ENCODE measurements at places on chromosomes 2 and 18. TPM values are rescaled to one million over a fixed set of nuclear protein-coding genes. Genes with fewer than 3 reads are reported as not detected.

The CLEC4F gene
- total RNA-seq, result not detected

DNA sequence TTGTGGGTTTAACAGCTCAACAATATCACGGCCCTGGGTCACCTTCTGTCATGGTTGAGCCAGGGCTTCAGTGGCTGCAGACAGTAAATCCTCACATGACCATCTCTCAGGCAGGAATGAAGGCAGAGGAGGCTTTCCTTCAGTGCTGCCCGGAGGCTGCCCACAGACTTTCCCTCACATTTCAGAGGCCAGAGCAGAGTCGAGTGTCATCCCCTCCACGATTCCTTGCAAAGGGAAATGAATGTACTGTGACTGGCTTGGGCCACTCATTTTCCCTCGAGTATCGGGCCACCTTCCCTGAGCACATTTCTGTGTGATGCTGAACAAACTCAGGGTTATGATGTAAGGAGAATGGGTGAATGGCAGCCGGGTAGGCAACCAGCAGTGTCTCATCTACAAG, 10.0 kb upstream of the REEP1 start:
- DNase-seq, result no peak
- H3K27me3 ChIP-seq, result peaks cover 30% of the 10 kb centered on the region
- no peaks in the 10 kb centered on the region for H3K36me3 ChIP-seq
- no peaks in the 10 kb centered on the region for H3K4me1 ChIP-seq
- no peak overlapping the region for H3K27ac ChIP-seq

DNA sequence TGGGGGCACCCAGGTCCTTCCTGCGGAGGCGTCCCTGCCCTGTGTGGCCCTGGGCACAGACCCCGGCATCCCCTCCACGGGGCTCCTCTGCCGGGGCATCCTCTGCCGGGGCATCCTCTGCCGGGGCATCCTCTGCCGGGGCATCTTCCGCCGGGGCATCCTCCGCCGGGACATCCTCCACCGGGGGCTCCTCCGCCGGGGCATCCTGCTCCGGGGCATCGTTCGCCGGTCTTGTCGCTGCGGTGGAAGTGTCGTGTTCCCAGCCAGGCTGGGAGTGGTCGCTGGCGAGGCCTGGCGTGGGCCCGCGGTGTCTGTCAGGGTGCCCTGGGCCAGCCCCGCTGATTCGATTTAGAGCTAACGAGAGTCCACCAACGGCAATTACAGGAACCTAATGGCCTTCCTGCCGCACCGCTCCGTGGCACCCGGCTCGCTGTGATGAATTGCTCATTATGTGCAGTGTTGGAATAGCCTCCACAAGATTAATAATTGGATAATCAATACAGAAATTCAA, 115.1 kb downstream of the NFATC1 start:
- H3K36me3 ChIP-seq, result peaks cover 53% of the 10 kb centered on the region
- H3K27me3 ChIP-seq, result no peaks in the 10 kb centered on the region
- no peak for DNase-seq
- H3K4me1 ChIP-seq, result peaks cover 26% of the 10 kb centered on the region

GRCh38 chr2:141341444-141341843, 789.4 kb downstream of the LRP1B start:
- H3K36me3 ChIP-seq, result no peaks in the 10 kb centered on the region
- H3K4me1 ChIP-seq, result no peaks in the 10 kb centered on the region
- DNase-seq, result no peak
- H3K4me3 ChIP-seq, result no peak overlapping the region

DNA sequence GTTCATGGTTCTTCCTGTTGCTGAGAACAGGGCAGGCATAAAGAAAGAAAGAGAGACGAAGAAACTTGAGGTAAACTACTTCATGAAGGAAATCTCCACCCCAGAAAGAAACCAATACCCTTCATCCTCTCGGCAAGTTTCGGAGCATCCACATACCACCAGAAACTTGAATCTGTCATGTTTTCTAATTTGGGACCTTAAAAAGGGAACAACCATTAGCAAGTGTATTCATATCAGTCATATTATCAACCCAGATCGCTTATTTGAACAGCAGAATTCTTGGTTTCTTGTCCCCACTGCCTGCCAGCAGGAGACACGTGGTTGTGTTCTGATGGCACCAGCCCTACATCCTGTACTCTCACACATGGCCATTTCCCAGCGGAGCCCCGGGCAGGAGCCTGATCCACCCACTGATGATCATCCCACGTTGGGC, 53.2 kb upstream of the FZD7 start:
- H3K4me1 ChIP-seq, result no peaks in the 10 kb centered on the region
- no peak overlapping the region for H3K27ac ChIP-seq
- H3K27me3 ChIP-seq, result peaks cover 2% of the 10 kb centered on the region
- DNase-seq, result no peak
- no peak overlapping the region for H3K4me3 ChIP-seq
- no peaks in the 10 kb centered on the region for H3K36me3 ChIP-seq

DNA sequence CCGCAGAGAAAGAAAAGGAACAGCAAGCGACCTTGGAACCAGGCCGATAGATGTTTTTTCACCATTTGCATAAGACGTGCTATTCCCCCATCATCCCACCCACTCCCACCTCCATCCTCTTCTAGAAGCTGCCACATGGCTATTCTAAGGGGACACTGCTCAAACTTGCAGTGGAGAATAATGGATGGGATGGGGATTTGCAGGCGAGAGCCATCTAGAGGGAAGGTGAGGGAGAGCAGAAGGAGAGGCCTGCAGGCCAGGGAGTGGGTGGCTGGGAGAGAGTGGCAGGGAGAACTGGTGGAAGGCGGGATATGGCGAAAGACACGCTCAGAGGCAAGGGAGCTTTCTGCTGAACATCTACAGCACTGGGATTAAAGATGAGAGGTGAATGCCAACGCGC, 84.9 kb downstream of the MAPK4 start:
- H3K4me3 ChIP-seq, result no peak overlapping the region
- no peak overlapping the region for H3K27ac ChIP-seq

- no peak overlapping the region for H3K4me3 ChIP-seq
- no peak overlapping the region for H3K27ac ChIP-seq
- H3K27me3 ChIP-seq, result peaks cover 21% of the 10 kb centered on the region
- H3K36me3 ChIP-seq, result no peaks in the 10 kb centered on the region
- no peak for DNase-seq
- peaks cover 1% of the 10 kb centered on the region for H3K4me1 ChIP-seq
These were observed 330.7 kb downstream of the MTX2 start for GRCh38 chr2:176599796-176600485.

DNA sequence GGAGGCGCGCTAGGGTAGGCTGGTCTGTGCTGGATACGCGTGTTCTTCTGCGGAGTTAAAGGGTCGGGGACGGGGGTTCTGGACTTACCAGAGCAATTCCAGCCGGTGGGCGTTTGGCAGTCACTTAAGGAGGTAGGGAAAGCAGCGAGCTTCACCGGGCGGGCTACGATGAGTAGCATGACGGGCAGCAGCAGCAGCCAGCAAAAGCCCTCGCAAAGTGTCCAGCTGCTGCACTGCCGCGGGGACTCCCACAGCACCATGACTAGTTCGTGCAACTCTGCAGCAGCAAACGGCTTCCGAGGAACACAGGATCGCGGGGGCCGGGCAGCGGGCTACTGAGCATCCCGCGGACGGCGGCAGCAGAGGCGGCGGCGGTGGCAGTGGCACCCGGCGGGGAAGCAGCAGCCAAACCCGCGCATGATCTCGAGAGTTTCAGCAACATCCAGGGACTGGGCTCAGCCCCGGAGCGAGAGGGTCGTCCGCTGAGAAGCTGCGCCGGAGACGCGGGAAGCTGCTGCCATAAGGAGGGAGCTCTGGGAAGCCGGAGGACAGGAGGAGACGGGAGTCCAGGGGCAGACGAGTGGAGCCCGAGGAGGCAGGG, 368 bp downstream of the TMEFF2 start:
- no peak overlapping the region for H3K27ac ChIP-seq
- H3K36me3 ChIP-seq, result no peaks in the 10 kb centered on the region
- H3K27me3 ChIP-seq, result peaks cover 69% of the 10 kb centered on the region
- no peak for DNase-seq
- peak overlapping the region; percentile 73 for H3K4me3 ChIP-seq

GRCh38 chr2:235836491-235836911, 331.7 kb downstream of the GBX2 start:
- no peaks in the 10 kb centered on the region for H3K4me1 ChIP-seq
- no peaks in the 10 kb centered on the region for H3K27me3 ChIP-seq
- no peak overlapping the region for H3K4me3 ChIP-seq
